EH (cell line): ENCODE measurements at places on chromosomes 7 and 10.

- no peak for DNase-seq
Measured at GRCh38 chr10:113169853-113170460, 219.9 kb downstream of the TCF7L2 start.

GRCh38 chr7:104442481-104442880 is 114.1 kb downstream of the LHFPL3 start:
- no peak for DNase-seq

GRCh38 chr7:141290973-141291372 is 217.1 kb downstream of the TMEM178B start:
- no peak for DNase-seq

- DNase-seq: no peak
Measured at GRCh38 chr10:75293446-75293820, 57.7 kb upstream of the COMTD1 start.

DNA sequence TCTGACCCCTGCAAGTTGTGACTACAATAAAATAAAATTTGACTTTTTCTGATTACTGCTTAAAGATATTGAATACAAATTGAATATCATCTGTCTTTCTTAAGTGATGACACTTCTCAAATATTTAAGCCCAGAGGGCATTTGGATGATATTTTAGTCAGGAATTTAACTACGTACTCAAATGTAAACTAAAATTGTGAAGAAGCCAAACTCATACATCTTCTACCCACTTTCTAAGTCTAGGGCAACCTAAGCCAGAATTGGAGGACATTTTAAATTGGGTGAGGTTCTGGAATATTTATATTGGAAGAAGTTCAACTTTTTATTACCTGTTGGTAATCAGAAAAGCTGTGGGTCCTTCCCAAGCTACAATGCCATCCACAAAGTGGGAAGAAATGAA is 149.1 kb upstream of the WDR11 start:
- peak; percentile 20 for DNase-seq

- DNase-seq: no peak
Measured at GRCh38 chr7:101743995-101744360, 73.4 kb upstream of the CUX1 start.

- DNase-seq: no peak
Measured at GRCh38 chr7:150511048-150511447, 3.6 kb upstream of the GIMAP7 start.

DNA sequence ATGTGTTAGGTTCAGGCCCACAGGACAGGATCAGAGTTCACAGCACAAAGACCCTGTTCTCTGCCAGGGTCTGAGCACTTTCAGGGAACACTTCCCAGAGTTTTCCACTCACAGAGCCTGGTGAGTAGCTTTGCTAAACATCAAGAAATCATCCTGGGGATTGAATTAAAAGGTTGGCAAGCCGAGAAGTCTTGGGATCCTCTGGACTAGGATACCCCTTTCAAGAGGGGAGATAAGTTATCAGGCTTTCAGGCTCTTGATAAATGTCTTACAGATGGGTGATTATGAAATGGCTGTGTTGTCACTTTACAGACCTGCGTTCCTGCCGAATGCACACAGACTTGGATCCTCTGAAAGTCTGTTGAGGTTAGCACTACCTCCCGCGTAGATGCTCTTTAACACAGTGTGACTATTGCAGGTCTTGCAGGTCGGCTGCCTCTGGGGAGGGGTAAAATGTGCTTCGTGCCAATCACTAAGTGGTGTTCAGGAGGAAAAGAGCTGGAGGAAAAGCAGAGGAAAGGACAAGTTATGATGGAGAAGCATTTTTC is 473.5 kb upstream of the AKR1E2 start:
- DNase-seq: no peak

DNA sequence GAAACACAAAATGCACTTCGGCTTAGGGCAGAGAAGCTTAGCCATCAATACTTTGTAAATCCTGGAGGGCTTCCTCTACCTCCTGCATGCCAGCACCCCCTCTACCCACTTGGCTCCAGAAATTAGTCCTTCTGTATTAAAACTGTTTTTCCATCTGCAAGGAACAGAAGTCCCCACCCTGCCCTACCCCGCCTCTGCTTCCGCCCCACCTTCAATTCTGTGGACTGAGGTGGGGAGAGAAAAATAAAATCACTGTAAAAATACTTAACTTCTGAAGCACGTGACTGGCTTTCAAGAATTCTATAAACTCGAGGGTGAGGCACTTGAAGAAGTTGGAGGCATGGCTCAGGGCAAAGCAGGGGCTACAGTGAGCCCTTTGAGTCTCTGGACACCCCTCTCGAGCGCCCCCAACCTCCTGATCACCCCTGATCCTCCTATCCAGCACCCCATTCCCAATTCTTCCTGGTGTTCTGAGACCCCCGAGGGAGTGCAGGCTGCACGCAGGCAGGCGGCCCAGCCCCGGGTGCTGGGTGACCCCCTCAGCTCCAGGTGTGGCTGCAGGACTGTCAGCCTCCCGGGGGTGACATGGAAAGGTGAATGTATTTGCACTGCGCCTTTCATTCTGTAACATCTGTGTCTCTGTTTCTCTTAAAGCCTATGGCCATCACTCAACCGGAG is 7.3 kb upstream of the KIAA1217 start:
- no peak for DNase-seq

DNA sequence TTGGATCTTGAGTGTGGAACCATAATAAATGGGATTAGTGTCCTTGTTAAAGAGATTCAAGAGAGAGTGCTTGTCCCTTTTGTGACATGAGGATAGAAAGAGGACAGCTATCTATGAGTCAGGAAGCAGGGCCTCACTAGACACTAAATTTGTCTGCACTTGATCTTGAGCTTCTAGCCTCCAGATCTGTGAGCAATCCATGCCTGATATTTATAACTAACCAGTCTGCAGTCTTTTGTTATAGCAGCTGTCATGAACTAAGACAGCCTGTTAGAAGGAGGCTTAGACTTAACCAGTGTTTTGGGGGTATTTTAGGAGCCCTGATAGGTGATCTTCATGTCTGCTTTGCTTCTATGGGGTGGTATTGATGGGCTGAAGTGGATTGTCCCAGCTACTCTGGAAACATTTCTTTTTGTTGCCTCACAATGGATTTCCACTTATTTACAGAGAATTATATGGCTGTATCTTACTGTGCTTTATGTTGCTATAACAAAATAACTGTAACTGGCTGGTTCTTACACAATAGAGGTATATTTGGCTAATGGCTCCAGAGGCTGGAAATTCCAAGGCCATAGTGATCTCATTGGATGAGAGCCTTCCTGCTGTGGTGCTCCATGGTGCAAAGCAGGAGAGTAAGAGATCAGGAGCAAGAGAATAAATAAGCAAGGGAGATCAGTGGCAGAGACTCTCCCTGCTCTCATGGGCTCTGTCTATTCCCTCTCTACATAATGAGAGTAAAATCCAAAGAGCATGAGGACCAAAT is 23.4 kb upstream of the AKR1C3 start:
- DNase-seq: no peak

DNA sequence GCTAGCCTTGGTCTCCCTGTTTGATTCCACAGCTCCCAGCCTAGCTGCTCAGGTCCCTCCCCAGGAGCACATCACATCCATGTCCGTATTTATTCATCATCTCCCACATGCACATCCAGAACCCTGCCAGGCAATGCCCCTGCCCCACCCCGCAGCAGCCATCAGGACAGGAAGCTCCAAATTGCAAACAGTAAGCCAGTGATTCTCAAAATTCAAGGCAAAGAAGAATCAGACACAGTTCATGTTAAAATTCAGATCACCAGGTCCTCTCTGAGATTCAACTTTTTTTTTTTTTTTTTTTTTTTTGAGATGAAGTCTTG is 17.7 kb downstream of the LRRC20 start:
- DNase-seq: no peak

GRCh38 chr10:33330543-33331378 is 3.7 kb downstream of the NRP1 start:
- DNase-seq: peak; percentile 88

GRCh38 chr7:153193144-153193595 is 433.6 kb downstream of the ACTR3B start:
- no peak for DNase-seq

DNA sequence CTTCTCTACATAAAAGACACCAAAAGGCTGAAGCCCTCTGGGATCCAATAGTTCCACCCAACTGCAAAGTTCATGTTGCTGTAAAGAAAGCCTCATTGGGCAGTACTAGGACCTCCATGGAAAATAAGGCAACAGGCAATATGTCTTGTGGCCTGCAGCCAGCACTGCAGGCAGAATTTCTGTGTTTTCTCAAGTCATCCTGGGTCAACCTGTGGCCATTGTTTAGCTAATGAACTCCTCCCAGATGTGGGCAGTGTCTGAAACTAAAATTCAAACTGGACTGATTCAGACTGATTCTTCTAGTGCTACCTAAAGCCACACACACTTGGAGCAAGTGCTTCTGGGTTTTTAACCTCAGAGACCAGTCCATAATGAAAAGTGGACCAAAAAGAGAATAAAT is 141.5 kb downstream of the PPP1R17 start:
- no peak for DNase-seq

DNA sequence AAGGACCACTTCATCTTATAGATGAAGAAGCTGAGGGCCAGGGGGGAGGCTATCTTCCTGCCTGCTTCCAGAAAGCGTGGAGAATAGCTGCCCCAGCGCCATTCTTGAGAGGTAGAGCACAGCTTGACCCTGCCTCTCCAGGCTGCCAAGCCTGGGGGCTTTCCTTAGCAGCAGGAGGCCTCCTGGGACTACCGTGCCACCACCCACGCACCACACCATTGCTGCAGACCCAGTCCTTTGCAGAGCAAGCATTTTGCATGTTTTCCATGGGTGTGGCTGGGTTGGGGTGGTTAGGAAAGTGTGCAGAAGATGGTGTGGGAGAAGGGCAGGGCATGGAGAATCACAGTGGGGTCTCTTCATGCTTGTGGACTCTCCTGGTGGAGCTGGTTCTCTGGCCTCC is 64.9 kb downstream of the TBXAS1 start:
- DNase-seq: no peak

- DNase-seq: no peak
Measured at GRCh38 chr7:5685205-5685604, 96.3 kb downstream of the RNF216 start.

DNA sequence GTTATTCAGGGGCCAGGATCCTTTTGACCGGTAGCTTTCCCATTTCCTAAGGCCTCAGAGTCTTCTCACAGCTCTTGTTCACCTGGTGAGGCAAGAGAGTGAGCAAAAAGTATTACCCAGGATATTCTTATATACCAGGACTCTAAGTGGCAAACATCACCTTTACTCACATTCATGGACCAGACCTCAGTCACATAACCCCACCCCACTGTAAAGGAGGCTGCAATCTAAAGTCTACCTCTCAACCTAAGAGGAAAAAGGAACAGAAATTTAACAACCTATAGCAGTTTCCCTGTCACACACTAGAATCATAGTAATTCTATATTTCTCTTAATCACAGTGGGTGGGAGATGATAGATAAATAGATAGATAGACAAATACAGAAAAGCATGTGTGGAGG is 176.0 kb upstream of the PTPRZ1 start:
- no peak for DNase-seq

- peak; percentile 46 for DNase-seq
Measured at GRCh38 chr10:51311228-51311627, 236.9 kb downstream of the PRKG1 start.
